NCI-H1694 (cell line): ENCODE measurements at places on chromosomes 7 and 10.

DNA sequence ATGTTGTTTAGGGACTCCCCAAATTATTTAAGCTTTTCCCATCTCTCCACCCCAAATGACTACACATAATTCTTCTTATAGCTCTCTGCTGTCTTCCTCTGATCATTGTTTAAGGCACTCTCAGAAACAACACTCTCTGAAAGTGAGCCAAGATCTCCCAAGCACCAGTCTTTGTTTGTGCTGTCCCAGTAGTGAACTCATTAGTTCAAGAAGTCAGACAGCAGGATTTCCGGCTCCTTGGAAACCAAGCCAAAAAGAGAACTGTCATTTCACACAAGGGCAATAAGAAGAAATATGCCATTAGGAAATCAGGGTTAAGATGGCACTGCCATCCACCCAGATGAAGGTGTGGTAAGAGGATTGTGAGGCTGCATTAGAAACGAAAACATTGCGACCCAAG lies 83.1 kb downstream of the FZD1 start:
- no peak for DNase-seq

GRCh38 chr10:87092861-87093631 lies 1.6 kb downstream of the GLUD1 start:
- DNase-seq: no peak

DNA sequence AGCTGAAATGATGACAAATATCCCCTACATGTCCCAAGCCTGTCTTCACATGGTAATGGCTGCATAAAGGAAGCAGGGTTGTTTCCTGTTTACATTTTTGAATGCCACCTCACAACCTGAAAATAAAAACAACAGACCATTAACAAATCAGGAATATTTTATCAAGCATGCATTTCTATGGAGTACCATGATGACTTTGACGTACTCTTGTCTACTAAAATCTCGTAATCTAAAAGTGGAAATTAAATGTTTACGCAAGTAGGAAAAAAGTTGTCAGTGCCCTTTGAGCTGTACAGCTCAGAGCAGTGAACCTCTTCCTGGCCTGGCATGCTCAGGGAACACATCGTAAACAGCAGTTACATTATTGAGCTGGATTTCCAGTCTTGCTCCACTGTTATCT lies 194.1 kb downstream of the INHBA start:
- DNase-seq: no peak

DNA sequence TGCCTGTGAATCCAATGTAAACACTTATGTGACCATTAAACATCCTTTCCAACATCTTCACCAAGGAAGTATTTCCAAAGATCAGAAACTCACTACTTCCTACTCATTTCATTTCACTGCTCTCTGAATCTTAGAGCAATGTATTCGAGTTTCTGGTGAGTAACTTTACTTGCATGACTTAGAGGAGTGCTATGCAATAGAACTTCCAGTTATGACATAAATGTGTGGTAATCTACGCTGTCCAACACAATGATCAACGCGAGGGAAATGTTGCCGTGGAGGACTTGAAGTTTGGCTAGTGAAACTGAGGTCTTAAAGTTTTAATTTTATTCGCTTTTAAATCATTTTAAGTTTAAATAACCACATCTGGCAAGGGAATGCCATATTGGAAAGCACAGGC lies 1326.3 kb downstream of the XPNPEP1 start:
- no peak for DNase-seq

DNA sequence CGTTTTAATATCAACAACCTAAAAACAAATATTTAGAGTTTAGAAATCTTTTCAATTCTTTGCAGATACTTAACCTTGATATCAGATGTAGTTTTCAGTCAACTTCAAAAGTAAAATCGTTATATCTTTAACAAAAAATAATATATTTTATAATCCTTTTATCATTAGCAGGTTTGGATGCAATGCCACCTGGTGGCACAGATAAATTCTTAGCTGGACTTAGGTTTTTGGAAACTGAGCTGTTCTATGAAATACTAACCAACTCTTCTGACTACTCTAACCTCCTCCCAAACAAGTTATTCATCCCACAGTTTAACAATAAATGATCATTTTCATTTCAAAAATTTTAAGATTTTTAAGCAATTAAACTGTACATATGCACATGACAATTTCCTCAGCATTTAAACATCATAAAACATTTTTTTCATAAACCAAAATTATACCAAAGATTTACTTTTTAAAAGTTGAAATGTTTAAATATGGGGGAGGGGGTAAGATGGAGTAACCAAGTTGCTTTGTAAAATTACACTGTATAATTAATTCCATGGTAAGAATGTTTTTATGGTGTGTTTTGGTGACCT lies 56.9 kb downstream of the HIBADH start:
- peak; percentile 24 for DNase-seq

GRCh38 chr10:44238212-44238611 lies 146.7 kb downstream of the CXCL12 start:
- no peak for DNase-seq

- no peak for DNase-seq
Measured at GRCh38 chr7:157458254-157458633, 121.4 kb downstream of the DNAJB6 start.

- DNase-seq: no peak
Measured at GRCh38 chr10:3807211-3807927, 22.4 kb upstream of the KLF6 start.

- no peak for DNase-seq
Measured at GRCh38 chr10:11180228-11180627, 162.6 kb downstream of the CELF2 start.
